Stimulated activated naive B cell treated with anti-CD40 and anti-IgM and Interleukin-4, amounts not matched to agents 10 μg/mL and 1 μg/mL and 100 μg/mL, for 72 hours (primary cell): ENCODE measurements at places on chromosomes 7 and 10.
A peak's percentile ranks its signal among the peaks of the same experiment; 100 is the strongest.

- H3K27me3 ChIP-seq = no peaks in the 10 kb centered on the region
- no peak for DNase-seq
- H3K4me3 ChIP-seq = no peak overlapping the region
Measured at GRCh38 chr7:153091477-153091876, 331.9 kb downstream of the ACTR3B start.

DNA sequence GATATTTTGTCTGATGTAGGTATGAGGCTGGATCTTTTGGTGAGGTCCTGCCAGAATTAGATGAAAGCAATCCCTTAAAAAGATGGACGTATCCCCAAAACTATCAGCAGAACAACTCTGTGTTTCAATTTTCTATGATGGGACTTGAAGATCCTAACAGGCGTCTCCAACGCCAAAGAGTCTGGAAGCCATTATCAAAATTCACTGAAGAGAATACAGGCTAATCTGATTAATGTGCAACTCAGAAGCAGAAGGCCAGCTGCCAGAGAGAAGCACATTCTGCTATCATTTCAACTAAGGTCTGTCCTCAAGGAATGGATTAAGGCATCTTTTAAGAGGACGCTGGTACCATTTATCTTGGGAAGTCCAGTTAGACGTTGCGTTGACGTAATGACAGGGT is 119.7 kb downstream of the FGFR2 start:
- no peak overlapping the region for H3K4me3 ChIP-seq
- H3K27ac ChIP-seq = no peak overlapping the region
- H3K36me3 ChIP-seq = no peaks in the 10 kb centered on the region
- H3K27me3 ChIP-seq = no peaks in the 10 kb centered on the region
- DNase-seq = no peak

GRCh38 chr7:22617166-22617565 is 109.8 kb upstream of the IL6 start:
- peaks cover 56% of the 10 kb centered on the region for H3K36me3 ChIP-seq
- H3K4me3 ChIP-seq = no peak overlapping the region
- peak overlapping the region; percentile 6 for H3K27ac ChIP-seq
- DNase-seq = no peak

- no peaks in the 10 kb centered on the region for H3K36me3 ChIP-seq
- H3K4me3 ChIP-seq = no peak overlapping the region
- H3K27me3 ChIP-seq = peaks cover 4% of the 10 kb centered on the region
- H3K27ac ChIP-seq = no peak overlapping the region
- peaks cover 10% of the 10 kb centered on the region for H3K4me1 ChIP-seq
Measured at GRCh38 chr7:50771120-50772002, 11.3 kb downstream of the GRB10 start.

GRCh38 chr7:77434570-77435275 is 18.6 kb upstream of the GSAP start:
- peaks cover 15% of the 10 kb centered on the region for H3K4me1 ChIP-seq
- H3K36me3 ChIP-seq = no peaks in the 10 kb centered on the region
- H3K27ac ChIP-seq = no peak overlapping the region
- no peaks in the 10 kb centered on the region for H3K27me3 ChIP-seq
- no peak for DNase-seq

DNA sequence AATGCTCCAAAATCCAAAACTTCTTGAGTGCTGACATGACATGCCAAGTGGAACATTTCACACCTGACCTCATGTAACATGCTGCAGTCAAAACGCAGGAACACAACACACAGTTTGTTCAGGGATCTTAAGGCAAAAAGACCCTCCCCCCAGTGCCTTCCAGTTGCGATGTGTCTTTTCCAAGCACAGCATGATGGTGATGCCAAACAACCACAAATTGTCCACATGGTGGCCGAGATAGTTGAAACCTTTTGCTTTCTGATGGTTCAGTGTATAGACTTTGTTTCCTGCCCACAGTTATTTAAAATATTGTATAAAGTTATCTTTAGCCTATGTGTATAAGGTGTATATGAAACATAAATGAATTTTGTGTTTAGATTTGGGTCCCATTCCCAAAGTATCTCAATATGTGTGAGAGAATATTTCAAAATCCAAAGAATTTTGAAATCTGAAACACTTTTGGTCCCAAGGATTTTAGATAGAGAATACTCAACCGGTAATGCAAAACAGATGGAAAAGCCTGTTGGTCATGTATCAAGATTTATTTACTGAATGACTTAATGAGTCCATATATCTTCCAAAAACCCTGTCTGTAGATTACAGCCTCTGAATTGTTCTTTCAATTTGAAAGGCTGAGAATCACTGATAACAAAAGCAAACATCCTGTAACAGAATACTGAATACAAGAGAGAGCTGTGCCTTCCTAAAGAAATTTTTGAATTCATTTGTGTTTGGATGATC is 93.4 kb upstream of the OIT3 start:
- no peaks in the 10 kb centered on the region for H3K4me1 ChIP-seq
- H3K27me3 ChIP-seq = no peaks in the 10 kb centered on the region
- H3K27ac ChIP-seq = no peak overlapping the region
- no peak overlapping the region for H3K4me3 ChIP-seq

DNA sequence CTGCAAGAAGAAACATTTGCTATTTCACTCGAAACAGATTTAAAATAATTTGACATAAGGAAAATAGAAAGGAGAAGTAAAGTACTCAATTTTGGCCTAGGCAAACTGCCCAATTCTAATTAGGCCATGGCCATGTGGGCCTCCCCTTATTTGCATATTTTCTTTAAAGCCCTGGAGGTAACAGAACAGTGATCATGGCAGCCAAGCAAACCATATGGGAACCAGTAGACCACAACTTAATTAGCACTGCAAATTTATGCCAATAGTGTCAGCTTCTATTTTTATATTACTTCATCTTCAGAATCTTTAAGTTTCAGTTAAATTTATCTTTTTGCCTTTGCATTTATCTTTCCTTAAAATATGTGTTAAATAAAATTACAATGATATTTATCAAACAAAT is 63.3 kb upstream of the THSD7A start:
- H3K36me3 ChIP-seq = no peaks in the 10 kb centered on the region
- H3K27ac ChIP-seq = no peak overlapping the region
- H3K27me3 ChIP-seq = no peaks in the 10 kb centered on the region
- no peaks in the 10 kb centered on the region for H3K4me1 ChIP-seq

- no peaks in the 10 kb centered on the region for H3K36me3 ChIP-seq
- H3K4me1 ChIP-seq = peaks cover 7% of the 10 kb centered on the region
- H3K27ac ChIP-seq = no peak overlapping the region
- DNase-seq = no peak
- H3K4me3 ChIP-seq = no peak overlapping the region
Measured at GRCh38 chr7:128694738-128695137, 22.6 kb downstream of the GARIN1A start.

GRCh38 chr10:128664729-128665128 is 538.5 kb upstream of the MKI67 start:
- H3K4me1 ChIP-seq = no peaks in the 10 kb centered on the region
- no peak for DNase-seq
- H3K36me3 ChIP-seq = no peaks in the 10 kb centered on the region
- H3K27ac ChIP-seq = no peak overlapping the region
- no peak overlapping the region for H3K4me3 ChIP-seq

GRCh38 chr7:40947566-40947965 is 755.3 kb downstream of the INHBA start:
- no peak overlapping the region for H3K4me3 ChIP-seq
- no peaks in the 10 kb centered on the region for H3K27me3 ChIP-seq
- no peaks in the 10 kb centered on the region for H3K36me3 ChIP-seq
- no peak for DNase-seq
- H3K27ac ChIP-seq = no peak overlapping the region

GRCh38 chr10:44234483-44234875 is 150.4 kb downstream of the CXCL12 start:
- H3K4me3 ChIP-seq = no peak overlapping the region
- H3K4me1 ChIP-seq = no peaks in the 10 kb centered on the region
- no peaks in the 10 kb centered on the region for H3K36me3 ChIP-seq
- H3K27ac ChIP-seq = no peak overlapping the region
- DNase-seq = no peak
- H3K27me3 ChIP-seq = no peaks in the 10 kb centered on the region

DNA sequence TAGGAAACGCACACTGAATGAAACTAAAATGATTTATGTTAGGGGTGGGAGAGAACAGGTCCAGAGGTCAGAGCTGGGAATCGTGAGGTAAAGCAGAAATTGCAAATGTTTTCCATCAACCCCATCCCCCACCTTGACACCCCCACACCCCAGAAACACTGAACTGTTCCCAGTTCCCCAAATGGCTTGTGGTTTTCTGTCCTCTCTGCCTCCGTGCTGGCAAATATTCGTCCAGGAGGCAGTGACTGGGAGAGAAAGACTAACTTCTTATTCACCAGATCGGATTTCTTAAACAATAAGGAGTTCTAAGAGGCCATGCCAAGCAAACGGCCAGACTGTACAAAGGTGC is 730 bp upstream of the RASSF4 start:
- H3K36me3 ChIP-seq = peaks cover 13% of the 10 kb centered on the region
- H3K27me3 ChIP-seq = peaks cover 8% of the 10 kb centered on the region
- peak overlapping the region; percentile 90 for H3K4me3 ChIP-seq
- peaks cover 33% of the 10 kb centered on the region for H3K4me1 ChIP-seq
- no peak for DNase-seq

DNA sequence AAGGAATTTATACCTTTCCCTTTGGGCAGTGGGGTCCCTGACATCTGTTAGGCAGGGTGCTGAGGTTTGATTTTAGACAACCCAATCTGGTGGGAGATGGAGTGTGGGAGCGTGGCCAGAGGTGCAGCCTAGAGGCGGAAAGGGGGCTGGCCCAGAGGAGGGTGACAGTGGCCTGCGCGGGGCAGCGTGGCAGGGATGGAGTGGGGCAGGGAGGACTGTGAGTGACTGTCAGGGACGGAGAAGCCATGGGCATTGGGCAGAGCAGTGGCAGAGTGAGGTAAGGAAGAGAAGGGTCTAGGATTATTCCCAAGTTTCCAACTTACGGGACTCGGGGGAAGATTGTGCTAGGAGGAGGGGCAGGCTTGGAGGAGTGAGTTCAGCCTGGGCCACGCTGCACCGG is 181.9 kb downstream of the CCDC3 start:
- H3K27me3 ChIP-seq = no peaks in the 10 kb centered on the region
- H3K36me3 ChIP-seq = peaks cover 73% of the 10 kb centered on the region
- no peak overlapping the region for H3K27ac ChIP-seq
- no peak for DNase-seq

DNA sequence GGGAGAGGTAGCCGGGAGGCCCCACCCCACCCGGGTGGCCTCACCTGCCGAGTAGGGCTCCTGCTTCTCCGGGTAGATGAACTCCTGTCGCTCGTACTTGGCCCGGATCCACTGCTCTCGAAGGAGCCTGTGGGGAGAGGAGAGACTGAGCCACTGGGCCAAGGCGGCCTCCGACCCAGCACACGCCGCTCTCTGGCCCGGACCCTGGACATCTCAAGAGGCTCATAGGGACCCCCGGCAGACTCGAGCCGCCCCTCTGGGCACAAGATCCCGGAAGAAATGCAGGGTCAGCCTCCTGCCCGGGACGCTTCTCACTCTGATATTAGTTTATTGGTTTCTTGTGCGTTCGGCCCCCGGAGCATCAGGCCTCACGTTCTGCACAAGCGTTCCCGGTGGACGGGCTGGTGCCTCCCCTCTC is 34.5 kb downstream of the ADAP1 start:
- no peaks in the 10 kb centered on the region for H3K27me3 ChIP-seq
- DNase-seq = no peak
- H3K4me3 ChIP-seq = no peak overlapping the region
- peaks cover 29% of the 10 kb centered on the region for H3K4me1 ChIP-seq

GRCh38 chr7:137577184-137577583 is 233.7 kb upstream of the PTN start:
- H3K4me1 ChIP-seq = no peaks in the 10 kb centered on the region
- no peak for DNase-seq
- H3K27me3 ChIP-seq = peaks cover 5% of the 10 kb centered on the region
- no peak overlapping the region for H3K27ac ChIP-seq

DNA sequence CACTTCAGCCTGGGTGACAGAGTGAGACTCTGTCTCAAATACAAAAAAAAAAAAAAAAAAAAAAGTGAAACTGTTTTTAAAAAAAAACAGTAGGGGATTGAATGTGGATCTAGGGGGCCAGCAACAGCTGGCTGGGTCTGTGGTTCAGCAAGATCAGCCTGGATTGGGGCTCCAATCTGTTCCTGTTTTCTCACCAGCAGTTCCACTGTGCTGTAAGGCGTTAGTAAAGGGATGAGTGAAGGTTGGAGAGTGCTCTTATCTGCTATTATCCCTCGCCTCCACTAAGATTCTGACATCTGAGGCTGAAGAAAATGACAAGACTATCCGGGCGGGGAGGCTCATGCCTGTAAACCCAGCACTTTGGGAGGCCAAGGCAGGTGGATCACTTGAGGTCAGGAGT is 41.6 kb upstream of the GTF2IRD1 start:
- no peak overlapping the region for H3K4me3 ChIP-seq
- H3K36me3 ChIP-seq = peaks cover 2% of the 10 kb centered on the region
- DNase-seq = no peak
- no peaks in the 10 kb centered on the region for H3K4me1 ChIP-seq
- no peak overlapping the region for H3K27ac ChIP-seq

DNA sequence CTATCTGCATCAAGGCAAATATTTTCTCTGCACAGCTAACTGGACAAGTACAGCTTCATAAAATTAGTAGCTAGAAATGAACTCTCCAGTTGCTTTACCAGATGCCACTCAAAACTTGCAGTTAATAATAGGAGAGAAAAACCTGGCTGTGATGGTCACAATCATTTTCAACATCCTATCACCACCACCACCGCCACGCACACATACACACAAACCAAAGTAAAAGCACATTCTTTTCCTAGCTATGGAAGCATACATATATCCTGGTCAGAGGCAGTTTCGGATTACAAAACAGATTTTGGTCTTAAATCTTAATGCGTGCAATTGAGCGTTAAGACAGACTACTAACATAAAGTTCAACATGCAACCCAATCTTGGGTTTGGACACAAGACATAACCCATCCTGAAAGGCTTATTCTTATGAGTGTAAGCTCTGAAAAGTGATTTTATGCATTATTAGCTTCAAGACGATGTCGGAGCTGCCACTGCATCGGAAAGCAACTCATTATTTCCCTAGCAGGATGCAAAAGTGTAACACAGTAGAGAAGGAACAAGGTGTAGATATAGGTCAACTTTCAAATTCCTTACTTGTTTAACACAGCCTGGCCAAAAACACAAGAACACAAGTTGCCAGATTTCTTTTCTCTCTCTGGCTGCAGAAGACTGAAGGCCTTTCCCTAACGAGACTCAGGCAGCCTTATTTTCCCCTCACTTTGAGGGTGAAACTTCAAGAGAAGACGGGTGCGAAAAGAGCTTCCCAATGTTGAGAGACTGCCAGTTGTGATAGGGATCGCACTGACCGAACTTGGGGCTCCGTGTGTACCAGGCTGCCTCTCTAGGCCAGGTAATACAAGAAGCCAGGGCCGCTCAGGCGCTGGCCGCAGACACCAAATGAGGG is 1.2 kb downstream of the CACUL1 start:
- H3K27me3 ChIP-seq = peaks cover 4% of the 10 kb centered on the region
- peaks cover 31% of the 10 kb centered on the region for H3K4me1 ChIP-seq
- peaks cover 3% of the 10 kb centered on the region for H3K36me3 ChIP-seq
- DNase-seq = no peak
- peak overlapping the region; percentile 98 for H3K4me3 ChIP-seq
